ENCODE measurements at places on chromosomes 4 and X.

DNA sequence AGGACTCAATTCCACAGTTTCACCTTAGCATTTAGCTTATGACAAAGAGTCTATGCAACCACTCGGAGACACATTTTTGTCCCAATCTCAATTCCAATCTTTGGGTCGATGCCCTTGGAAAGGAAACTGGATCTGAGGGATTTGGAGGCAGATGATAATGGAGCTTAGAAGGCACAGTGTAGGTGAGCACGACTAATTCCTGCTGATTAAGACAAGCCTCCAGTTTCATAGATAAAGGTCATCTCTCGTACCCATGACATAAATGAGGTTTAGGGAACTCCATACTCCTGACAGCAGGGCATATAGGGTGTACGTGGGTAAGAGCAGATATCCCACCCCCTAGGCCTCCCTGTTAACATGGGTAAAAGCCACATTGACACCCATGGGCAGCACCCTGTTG lies 24.4 kb upstream of the ZNF718 start:
- DNase-seq, result no peak

- no peak for DNase-seq
Measured at GRCh38 chr4:55864577-55865223, 11.3 kb downstream of the EXOC1 start.

DNA sequence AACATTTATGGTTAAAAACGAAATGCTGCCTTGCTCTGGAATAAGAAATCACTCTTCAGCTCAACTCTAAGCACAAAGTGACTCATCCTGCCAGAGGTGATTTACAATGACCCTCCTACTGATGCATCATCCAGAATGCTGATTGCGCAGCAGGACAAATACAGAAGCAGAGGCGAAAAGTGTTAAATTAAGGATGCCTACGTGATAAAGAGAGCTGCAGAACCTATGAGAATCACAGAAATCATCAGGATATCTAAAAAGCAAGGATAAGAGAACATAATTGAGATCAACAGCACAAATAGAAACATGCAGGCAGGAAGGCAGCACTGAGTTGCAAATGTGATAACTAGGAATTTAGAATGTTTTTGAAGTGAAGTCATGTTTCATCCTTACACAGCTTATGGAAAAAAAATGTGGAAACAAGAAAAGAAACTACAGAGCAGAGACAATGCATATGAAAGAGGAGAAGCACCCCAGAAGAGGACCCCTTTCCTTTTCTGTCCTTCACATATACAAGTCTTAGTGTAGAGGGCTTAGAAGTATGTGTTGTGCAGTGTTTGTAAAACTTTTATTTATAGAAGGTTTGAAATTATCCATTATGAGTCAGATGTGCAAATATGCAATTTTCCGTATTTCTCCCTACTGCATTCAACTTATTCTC lies 188.4 kb downstream of the SLC7A11 start:
- no peak for DNase-seq

DNA sequence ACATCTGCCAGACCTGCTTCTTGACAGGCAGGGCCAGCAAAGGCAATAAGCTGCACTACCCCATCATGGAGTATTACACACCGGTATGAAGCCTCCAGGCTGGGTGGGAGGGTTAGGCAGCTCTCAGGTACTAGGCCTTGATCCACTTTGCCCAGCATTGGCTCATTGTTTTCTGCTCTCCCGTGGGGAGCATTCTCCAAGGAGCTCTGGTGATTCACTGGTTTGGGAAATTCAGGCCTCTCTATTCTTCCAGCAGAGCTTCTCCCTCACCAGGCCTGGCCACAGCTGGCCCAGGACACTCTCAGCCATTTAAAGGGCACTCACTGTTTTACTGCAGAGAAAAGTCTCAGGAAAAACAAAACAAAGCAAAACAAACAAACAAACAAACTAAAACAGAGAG lies 33.0 kb downstream of the DRP2 start:
- DNase-seq, result no peak
